SJCRH30 (cell line): ENCODE measurements at places on chromosomes 1 and 21. TPM values are rescaled to one million over a fixed set of nuclear protein-coding genes. Genes with fewer than 3 reads are reported as not detected.
A peak's percentile ranks its signal among the peaks of the same experiment; 100 is the strongest.

GRCh38 chr1:221994274-221994698, 252.4 kb upstream of the DUSP10 start:
- no peak for DNase-seq

GRCh38 chr1:154786804-154787570, 83.1 kb downstream of the KCNN3 start:
- no peak for DNase-seq

GRCh38 chr21:37667380-37667779, 248.9 kb downstream of the KCNJ6 start:
- no peak for DNase-seq

DNA sequence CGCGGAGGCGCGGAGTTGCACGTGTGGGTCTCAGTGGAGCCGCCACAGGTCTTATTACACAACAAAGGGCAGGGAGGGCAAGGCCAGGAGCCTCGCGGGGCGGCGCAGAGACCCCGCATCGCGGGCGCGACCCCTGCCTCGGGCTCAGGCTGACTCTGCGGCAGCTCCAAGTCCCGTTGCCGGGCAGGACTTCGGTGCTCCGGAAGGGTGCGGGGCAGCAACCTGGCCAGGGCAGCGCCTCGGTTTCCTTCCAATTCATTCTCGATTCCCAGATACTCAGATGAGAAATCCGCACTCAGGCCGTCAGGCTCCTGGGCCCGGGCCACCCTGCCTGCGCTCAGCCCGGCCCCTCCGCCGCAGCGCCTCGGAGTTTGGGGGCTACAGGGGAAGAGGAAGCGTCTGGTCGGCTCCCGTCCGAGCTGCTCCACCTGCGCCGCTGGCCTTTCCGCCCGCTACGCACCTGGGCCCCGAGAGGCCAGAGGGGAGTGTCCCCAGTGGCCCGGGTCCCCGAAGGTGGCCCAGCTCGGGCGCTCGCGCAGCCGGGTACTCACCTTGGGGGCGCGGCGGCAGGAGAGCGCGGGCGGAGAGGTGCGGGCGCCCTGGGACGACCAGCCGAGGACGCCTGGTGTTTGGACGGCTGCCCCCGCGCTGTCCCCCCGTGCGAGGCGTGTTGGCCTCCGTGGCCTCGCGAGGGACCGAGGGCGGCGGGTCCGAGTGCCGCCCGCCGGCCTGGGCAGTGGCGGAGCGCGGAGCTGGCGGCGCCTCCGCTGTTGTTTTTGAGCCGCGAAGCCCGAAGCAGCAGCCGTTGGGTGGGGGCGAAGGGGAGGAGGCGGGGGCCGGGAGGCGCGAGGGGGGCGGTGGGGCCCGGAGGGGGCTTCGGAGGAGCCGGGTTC, 1.1 kb upstream of the PRDM16 start:
- DNase-seq: no peak

DNA sequence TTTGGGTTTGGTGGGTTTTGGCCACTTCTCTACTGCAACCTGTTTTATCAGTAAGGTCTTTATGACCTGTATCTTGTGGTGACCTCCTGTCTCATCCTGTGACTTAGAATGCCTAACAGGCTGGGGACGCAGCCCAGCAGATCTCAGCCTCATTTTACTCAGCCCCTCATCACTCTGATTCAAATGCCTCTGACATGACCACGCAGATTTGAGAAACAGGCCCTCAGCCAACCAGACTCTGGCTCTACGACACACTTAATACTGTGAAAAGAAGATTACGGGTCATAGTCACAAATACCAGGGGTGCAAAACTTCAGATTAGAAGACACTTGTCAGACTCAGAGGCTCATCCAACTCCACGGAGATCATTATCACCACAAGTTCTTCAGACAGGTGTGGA, 28.3 kb upstream of the KIF26B start:
- no peak for DNase-seq

- DNase-seq: peak; percentile 94
These were observed 8.3 kb downstream of the CDKN2C start for GRCh38 chr1:50978144-50978851.

- no peak for DNase-seq
These were observed 506 bp upstream of the SRP9 start for GRCh38 chr1:225777058-225777582.

- no peak for DNase-seq
These were observed 104.6 kb downstream of the AMY1C start for GRCh38 chr1:103854279-103854678.

GRCh38 chr1:37085393-37085792, 51.1 kb upstream of the GRIK3 start:
- DNase-seq: no peak

- DNase-seq: no peak
These were observed 114.3 kb downstream of the NAV1 start for GRCh38 chr1:201653233-201653632.

DNA sequence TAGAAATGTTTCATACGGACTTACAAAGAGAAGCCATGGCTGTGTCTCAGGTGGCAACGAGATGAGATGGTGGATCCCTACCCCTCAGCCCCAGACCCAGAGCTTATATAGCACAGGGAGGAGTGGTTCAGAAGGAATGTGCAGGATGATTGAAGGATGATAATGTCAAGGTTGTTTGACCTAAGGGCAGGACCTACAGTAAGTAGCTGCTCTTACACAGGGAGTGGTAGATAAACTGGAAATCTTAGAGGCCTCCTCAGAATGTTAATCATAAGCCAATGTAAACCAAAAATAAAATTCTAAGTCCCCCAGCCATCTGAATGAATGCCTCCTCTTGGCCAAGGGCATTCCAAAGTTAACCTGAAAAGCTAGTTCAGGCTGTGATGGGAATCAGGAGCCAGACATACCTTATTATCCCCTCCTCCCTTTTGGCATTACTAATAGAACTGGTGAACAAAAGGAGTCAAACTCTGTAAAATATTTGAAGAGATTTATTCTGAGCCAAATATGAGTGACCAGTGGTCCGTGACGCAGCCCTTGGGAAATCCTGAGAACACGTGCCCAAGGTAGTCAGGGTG, 45.8 kb upstream of the PDE9A start:
- DNase-seq: no peak

- no peak for DNase-seq
These were observed 308.4 kb downstream of the RGS7 start for GRCh38 chr1:241048622-241049021.

The OR2T35 gene
- total RNA-seq: not detected in 2 replicates

The GJA8 gene
- total RNA-seq: not detected in 2 replicates

The GBP5 gene
- 0.08 TPM in 1 of 2 replicates, not detected in the other for total RNA-seq

The OR2AK2 gene
- total RNA-seq: not detected in 2 replicates

The TMPRSS15 gene
- total RNA-seq: not detected in 2 replicates
